ENCODE measurements at places on chromosomes 6 and 20. TPM values are rescaled to one million over a fixed set of nuclear protein-coding genes. Genes with fewer than 3 reads are reported as not detected.

The PARD6B gene
- polyA plus RNA-seq = 2.0 TPM

The LAMA5 gene
- polyA plus RNA-seq = 6.9 TPM

The SLC13A3 gene
- polyA plus RNA-seq = 4.5 TPM

The PFDN4 gene
- 19.1 TPM for polyA plus RNA-seq

The GMEB2 gene
- polyA plus RNA-seq = 8.4 TPM

The KCNB1 gene
- polyA plus RNA-seq = 0.03 TPM

The IRAK1BP1 gene
- 3.8 TPM for polyA plus RNA-seq

The SLC35D3 gene
- not detected for polyA plus RNA-seq

The POM121L2 gene
- polyA plus RNA-seq = not detected

The PGC gene
- not detected for polyA plus RNA-seq

The FAM184A gene
- 0.14 TPM for polyA plus RNA-seq

The TRIM10 gene
- polyA plus RNA-seq = not detected

The ERVFRD-1 gene
- polyA plus RNA-seq = not detected

The PHIP gene
- 7.9 TPM for polyA plus RNA-seq

The FAM110A gene
- polyA plus RNA-seq = 15.5 TPM

The CLPSL2 gene
- not detected for polyA plus RNA-seq

The GATA5 gene
- polyA plus RNA-seq = not detected

The E2F1 gene
- 1.3 TPM for polyA plus RNA-seq

The PRND gene
- not detected for polyA plus RNA-seq

The CYP39A1 gene
- 1.5 TPM for polyA plus RNA-seq

The ARMH2 gene
- not detected for polyA plus RNA-seq

The PACRG gene
- 0.61 TPM for polyA plus RNA-seq

The GDAP1L1 gene
- not detected for polyA plus RNA-seq

The CST7 gene
- not detected for polyA plus RNA-seq

The HMGN3 gene
- polyA plus RNA-seq = 78.6 TPM

The SPINT3 gene
- polyA plus RNA-seq = not detected

The TGM3 gene
- polyA plus RNA-seq = 0.08 TPM

All from keratinocyte (primary cell).